T-helper 1 cell (primary cell): ENCODE measurements at places on chromosomes 2 and 18.

DNA sequence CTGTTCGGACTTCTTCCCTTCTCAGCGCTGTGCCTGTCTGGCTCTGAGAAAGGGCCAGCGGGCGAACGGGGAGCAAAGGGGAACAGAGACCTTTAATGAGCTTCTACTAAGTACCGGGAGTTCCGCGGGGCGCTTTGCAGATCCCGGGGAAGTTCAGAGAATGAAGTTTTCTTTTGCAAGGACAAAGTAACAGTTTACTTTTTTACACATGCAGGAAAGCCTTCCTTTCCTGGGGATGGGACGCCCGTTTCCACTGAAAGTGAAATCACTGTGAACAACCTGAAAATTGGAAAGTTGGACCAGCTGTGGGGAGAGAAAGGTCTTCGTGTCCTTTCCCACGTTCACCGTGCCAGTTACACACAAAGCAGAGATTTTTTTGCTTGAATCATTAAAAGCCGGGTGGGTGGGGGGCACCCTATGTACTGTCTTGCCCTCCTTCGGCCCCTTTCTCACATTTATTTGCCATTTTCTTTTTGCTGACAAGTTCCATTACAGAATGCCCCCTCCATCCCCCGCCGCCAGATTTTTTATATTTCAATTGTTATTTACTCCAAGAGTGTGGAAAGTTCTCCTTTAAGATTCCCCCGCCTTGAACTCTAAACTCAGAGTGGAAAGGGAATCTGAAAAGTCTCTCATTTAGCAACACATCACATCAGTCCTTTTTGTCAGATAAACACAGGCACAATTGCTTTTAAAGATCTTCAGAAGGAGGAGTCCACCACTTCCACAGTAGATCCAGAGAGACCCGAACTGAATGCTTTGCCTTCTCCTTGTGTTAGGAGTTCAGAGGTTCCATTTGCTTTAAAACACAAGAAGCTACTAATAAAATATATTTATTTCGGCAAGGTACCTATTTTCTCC lies 1.1 kb upstream of the FN1 start:
- DNase-seq: no peak

DNA sequence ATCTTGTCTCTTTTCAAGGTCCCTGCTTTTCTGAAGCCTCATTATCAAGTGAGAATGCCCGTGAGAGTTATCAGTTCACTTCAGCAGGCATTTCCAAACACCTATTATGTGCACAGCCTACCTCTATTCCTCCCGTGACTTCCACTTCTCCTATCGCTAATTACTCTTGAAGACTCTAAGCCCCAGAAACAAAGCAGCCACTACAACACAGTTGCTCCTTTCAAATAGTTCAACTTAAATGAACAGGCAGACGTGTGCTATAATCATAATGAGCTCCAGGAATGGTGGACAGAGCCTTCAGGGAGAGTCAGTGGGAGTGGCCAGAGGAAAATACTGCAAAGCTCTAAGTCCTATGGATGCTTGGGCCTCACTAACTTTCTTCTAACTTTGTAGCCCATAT lies 159.0 kb downstream of the RDH14 start:
- DNase-seq: no peak

GRCh38 chr2:129763190-129763846 lies 216.1 kb upstream of the RAB6C start:
- DNase-seq: no peak

DNA sequence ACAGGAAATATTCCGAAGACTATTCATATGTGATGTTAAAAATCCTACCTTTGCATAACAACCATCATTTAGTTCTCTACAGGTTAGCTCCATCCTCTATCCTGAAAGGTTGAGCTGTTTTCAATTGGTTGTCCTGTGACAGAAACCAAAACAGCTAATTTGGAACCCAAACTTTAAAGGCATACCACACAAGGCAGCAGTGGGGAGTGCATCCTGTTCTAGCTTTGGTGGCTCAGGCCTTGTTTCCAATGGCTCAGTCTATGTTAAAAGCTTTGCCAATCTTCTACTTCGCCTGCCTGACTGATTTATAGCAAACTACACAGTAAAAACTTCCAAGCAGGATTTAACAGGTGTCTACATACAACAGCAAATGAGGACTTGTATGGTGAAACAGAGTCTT lies 3.2 kb downstream of the CD226 start:
- no peak for DNase-seq

- DNase-seq: no peak
Measured at GRCh38 chr18:58132595-58133261, 88.7 kb downstream of the NEDD4L start.

DNA sequence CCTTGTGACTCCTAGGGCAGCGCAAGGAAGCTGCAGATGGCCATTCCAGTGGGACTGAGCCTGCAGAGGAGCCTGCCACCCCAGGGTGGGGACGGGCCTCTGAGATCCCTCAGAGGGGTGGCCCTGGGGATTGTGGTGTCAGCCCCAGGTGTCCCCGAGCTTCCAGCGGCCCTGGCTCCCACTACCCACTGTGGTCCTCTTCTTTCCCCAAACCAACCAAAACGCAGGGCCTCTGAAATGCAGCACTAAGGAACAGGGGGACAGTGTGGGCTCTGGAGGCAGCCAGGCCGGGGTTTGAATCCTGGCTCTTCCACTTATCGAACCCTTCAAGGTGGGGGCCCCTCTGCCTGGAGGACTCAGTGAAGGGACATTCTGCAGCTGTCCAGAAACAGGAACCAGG lies 32.7 kb downstream of the ATOH8 start:
- no peak for DNase-seq

- DNase-seq: no peak
Measured at GRCh38 chr2:234841321-234842015, 110.3 kb upstream of the SH3BP4 start.

DNA sequence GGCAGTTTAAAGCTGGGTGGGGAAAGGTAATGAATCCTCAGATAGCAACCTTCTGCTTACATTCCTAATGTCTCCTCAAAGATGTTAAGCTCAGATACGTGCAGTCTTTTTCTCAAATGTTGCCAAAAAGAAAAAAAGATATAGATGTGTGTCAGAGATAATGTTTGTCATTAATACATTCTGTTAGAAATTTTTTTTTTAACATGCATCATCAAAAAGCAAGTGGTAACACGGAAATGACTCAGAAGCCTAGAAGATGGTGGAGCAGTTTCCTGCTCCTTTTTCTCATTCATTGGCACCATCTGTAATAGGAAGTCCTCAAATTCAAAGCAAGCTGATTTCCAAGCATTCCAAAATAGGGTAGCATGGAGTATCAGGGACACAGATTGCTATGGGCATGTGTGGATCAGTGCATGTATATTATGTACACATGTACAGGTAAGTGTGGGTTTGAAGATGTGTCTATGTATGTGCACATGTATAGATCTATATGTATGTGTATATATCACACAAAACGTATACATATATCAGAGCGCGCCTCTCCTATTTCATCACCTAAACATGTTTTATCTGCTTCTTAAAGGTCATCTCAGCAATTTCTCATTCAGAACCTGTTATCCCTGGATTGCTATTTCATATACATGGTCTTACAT lies 79.9 kb upstream of the ITGB6 start:
- DNase-seq: no peak

GRCh38 chr2:122663620-122664019 lies 908.2 kb downstream of the TSN start:
- DNase-seq: no peak

DNA sequence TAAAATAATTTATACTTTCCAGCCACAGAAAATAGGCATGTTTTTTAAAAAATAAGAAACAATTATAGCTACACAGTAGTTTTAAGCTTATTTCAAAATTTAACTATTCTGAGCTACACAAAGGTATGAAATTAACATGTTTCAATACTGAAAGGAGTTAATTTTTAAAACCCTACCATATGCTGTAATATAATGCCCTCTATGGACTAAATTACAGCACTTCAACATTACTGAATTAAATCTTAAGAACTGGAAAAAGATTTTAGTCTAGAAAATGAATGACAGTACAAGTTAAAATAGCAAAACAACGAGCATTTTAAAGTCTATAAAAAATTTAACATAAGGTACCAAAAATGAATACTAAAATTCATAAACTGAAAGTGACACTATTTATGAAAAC lies 36.3 kb downstream of the RTN4 start:
- no peak for DNase-seq

DNA sequence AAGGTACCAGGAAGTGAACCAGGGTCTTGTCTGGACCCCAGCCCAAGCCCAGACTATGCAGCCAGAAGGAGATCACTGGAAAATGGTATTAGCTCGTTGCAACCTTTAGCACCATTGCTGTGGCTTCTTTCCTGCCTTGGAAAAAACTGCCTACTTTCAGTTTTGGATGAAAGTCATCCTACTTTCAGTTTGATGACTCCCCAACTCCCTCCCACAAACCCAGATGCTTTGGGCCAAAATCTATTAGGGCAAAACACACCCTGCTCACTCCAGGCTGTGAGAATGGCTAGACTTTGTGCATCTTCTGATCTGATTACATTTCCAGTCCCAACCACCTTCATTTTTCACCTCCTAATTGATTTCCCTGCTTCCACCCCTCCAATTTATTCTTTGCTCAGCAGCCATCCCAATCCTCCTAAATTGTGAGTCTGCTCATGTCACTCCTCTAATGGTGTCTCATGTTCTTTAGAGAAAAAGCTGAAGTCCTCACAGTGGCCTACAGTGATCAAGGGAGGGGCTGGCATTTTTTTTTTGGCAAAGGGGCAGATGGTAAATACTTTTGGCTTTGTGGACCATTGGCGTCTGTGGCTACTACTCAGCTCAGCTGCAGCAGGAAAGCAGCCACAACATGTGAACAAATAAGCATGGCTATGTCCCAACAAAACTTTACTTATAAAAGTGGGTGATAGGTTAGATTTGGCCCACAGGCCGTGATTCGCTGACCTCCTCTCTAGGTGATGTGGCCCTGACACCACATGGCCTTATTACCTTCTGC lies 368.7 kb downstream of the SLC4A3 start:
- no peak for DNase-seq

DNA sequence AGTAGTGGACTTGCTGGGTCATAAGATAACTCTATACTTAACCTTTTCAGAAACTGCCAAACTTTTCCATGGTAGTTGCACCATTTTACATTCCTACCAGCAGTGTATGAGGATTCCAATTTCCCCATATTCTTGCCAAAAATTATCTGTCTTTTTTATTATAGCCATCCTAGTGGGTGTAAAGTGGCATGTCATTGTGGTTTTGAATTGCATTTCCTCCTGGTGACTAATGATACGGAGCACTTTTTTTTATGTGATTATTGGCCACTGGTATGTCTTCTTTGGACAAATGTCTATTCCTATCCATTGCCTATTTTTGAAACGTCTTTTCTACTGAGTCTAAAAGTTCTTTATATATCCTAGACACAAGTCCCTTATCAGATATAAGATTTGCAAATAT lies 44.3 kb downstream of the CACNB4 start:
- no peak for DNase-seq

DNA sequence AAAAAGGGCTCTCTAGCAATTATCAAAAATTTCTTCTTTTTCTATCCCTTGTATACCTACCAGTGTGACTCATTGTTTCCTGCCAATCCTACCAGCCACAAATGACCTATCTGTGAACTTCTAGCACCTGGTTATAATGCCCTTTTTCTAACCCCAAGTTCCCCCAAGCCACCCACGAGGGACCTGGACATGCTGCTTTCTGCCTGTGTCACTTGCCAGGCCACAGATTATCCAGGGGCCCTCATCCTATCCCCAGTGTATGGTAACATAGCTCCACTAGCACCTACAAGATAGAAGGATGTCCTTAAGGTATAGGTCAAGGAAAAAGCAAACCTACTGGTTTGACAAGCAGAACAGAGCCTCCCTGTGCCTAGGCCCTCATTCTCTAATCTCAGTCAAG lies 26.8 kb downstream of the AAK1 start:
- DNase-seq: peak; percentile 23

DNA sequence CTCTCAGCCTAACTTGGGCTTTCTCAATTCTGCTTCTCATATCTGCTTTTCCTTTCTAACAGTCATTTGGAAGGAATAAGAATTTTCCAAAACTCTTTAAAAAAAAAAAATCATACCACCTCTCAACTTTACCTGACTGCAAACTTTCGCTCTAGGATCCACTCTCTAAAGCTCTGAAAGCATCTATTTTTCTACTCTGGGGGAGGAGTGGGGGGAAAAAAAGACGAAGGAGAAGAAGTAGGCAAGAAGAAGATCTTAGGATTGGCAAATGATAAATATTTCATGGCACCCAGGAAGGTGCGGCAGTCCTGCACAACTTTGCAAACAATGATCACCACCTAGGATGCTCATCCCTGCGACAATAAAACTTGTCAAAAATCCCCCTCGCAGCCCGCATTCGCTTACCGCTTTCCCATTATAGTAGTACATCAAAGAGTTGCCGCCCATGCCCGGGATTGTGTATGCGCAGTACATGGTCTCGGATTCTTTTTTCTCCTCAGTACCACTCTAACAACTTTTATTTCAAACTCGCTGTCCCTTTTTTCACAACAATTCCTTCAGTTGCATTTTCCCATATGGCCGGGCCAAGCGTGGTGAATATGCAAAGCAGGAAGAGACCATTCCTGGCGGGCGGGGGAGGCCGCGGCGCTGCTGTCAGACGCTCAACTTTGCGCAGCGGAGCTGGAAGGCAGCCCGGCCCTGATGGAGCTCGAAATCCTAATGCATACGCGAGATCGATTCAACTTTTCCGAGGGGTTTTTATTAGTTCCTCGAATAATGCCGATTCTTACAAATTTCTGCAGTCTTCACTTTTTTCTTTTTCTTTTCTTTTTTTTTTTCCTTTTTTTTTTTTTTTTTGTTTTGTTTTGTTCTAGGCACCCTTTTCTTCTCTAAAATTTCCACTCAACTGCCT lies 266.5 kb downstream of the TCF4 start:
- DNase-seq: no peak

GRCh38 chr2:236545248-236545658 lies 24.4 kb upstream of the ACKR3 start:
- DNase-seq: no peak

DNA sequence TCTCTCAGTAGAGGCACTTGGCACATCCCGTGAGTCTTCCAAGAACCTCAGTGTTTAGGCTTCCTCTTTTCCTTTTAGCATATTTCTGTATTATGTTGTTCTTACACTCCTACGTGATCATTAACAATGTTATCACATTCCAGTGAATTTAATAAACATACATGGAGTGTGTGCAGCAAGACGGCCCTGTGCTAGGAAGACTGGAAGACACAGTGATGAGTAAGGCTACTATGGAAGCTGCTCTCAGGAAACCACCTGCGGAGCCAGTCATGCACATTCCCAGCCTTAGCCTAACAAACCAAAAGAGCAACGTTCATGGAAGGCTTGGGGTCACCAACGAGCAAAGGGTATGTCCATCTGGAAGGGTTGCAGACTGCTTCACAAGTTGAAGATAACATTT lies 103.4 kb downstream of the ETAA1 start:
- DNase-seq: no peak

GRCh38 chr18:69963196-69963595 lies 15.5 kb upstream of the CD226 start:
- no peak for DNase-seq

DNA sequence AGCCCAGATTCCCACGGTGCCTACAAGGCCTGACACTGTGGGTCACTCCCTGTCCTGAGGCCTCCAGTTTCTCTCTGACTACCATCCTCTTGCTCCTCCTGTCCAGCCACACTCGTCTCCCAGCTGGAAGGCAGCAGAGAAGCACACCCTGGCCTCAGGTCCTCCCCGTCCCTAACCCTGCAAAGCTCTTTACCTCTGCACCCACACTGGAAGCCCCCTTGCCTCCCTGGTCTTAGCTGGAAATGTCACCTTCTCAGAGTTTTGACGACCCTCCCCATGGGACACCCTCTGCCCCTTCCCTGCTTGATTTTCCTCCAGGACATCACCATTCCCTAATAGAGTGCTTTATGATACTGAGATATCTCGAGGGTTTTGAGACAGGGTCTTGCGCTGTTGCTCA lies 10.6 kb downstream of the RNU2-63P start:
- DNase-seq: no peak

GRCh38 chr2:157439824-157440186 lies 4.1 kb downstream of the CYTIP start:
- DNase-seq: no peak
